PC-3 (cell line): ENCODE measurements at places on chromosomes 6 and 20.

GRCh38 chr20:17644451-17644850 is 37.6 kb downstream of the RRBP1 start:
- H3K36me3 ChIP-seq, result peaks cover 25% of the 10 kb centered on the region; the same call in 1 of the 2 replicates
- no peaks in the 10 kb centered on the region for H3K4me1 ChIP-seq
- no peak overlapping the region for H3K27ac ChIP-seq
- H3K27me3 ChIP-seq, result no peaks in the 10 kb centered on the region

- no peaks in the 10 kb centered on the region for H3K27me3 ChIP-seq
- peak overlapping the region; percentile 71 for H3K4me3 ChIP-seq
- DNase-seq, result peak; percentile 90
- H3K36me3 ChIP-seq, result 0 out of 2 replicates have a peak, but pooled peaks cover 2% of the 10 kb centered on the region
- peak overlapping the region; percentile 40 for H3K27ac ChIP-seq
- H3K4me1 ChIP-seq, result peaks cover 26% of the 10 kb centered on the region
Measured at GRCh38 chr20:58236612-58237317, 8.3 kb upstream of the ANKRD60 start.

DNA sequence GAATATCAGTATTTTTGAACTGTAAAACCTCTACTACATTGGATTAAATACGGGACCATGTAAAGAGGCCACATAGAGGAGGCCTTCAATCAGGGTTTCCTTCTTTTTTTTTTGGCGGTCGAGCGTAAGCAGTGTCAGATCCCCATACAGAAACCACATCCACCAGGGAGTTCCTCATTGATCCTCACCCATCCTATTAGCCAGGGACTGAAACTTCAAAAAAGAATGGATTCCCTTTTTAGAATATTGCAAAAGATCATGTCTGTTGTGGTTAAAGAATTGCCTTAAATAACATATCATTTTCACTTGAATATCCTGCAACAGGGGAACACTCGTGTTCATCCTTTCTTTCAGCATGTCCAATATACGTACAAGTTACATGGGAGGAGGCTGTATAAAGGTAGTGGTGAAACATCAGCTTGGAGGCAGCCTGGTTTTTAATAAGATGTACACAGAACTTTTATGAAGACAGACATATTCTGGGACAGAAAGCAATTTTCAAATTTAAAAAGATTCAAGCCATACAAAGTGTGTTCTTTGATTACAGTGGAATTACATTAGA is 96.1 kb downstream of the PPP1R14C start:
- no peak overlapping the region for H3K27ac ChIP-seq
- H3K27me3 ChIP-seq, result no peaks in the 10 kb centered on the region
- no peak overlapping the region for H3K4me3 ChIP-seq
- no peak for DNase-seq
- no peaks in the 10 kb centered on the region for H3K36me3 ChIP-seq

DNA sequence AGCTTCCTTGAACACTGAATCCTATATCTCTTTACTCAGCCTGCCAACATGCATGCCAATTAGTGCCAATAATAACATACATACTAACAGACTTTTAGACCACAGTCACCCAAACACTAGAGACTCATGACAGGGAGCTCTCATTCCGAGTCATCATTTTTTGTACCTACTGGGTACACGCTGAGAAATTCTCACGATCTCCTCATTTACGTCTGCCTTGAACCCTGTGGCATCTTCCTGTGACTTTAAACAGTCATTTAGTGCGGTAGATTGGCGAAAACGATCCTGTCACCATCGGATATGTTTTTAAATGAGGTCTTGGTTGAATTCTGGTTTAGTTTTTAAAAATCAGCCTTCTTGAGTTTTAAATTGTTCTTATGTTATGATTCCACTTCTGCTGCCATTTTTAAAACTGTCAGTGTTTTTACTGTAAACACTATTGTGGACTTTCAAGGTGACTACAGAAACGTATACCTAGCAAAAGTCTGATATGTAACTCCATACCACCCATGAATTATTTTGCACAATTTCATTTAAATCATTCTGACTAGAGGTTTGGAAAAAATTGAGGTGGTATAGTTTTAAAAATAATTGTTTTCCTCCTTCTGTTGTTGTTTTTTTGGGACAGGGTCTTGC is 275.4 kb downstream of the TSHZ2 start:
- no peaks in the 10 kb centered on the region for H3K4me1 ChIP-seq
- peaks cover 92% of the 10 kb centered on the region for H3K27me3 ChIP-seq
- no peak overlapping the region for H3K27ac ChIP-seq
- no peaks in the 10 kb centered on the region for H3K36me3 ChIP-seq
- DNase-seq, result no peak

GRCh38 chr6:106056746-106057390 is 29.3 kb upstream of the PRDM1 start:
- H3K27me3 ChIP-seq, result no peaks in the 10 kb centered on the region
- no peaks in the 10 kb centered on the region for H3K4me1 ChIP-seq
- no peak overlapping the region for H3K4me3 ChIP-seq
- peak; percentile 16 for DNase-seq
- H3K27ac ChIP-seq, result no peak overlapping the region
